ENCODE measurements at places on chromosomes 6 and 20. TPM values are rescaled to one million over a fixed set of nuclear protein-coding genes. Genes with fewer than 3 reads are reported as not detected.

BIRC7 gene
- 0.07 TPM for total RNA-seq

COX4I2 gene
- 0.13 TPM for total RNA-seq

TMEM30A gene
- 281 TPM for total RNA-seq

SYCP2L gene
- total RNA-seq = not detected

GSTA1 gene
- 0.26 TPM for total RNA-seq

PHF10 gene
- 27.0 TPM for total RNA-seq

PNPLA1 gene
- total RNA-seq = 0.03 TPM

DYNLT2 gene
- 0.39 TPM for total RNA-seq
